ENCODE measurements at places on chromosomes 7 and 10. TPM values are rescaled to one million over a fixed set of nuclear protein-coding genes. Genes with fewer than 3 reads are reported as not detected.

Gene GRID2IP
- total RNA-seq = 0.26 TPM

DNA sequence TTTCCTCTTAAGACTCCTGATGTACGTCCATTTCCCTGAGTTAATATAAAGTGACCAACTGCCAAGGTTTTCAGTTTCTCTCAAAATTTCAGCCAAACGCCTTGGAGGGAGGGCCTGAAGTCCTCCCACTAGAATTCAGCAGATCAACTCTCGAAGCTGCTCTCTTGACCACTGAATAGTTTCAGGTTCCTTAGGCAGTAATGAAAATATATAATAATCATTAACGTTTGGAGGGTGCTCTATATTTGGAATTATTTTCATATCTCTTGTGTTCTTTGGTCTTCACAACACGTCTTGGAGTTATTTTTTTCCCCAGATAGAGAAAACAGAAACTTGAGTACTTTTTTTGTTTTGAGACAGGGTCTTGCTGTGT, 123.6 kb upstream of the SFMBT2 start:
- H3K27me3 ChIP-seq = peaks cover 12% of the 10 kb centered on the region
- peaks cover 7% of the 10 kb centered on the region for H3K4me1 ChIP-seq
- ATAC-seq = no peak
- H3K36me3 ChIP-seq = no peaks in the 10 kb centered on the region

Gene DIP2C
- total RNA-seq = 1.9 TPM

GRCh38 chr7:108794466-108794865, 224.8 kb downstream of the DNAJB9 start:
- H3K27ac ChIP-seq = no peak overlapping the region
- no peak for ATAC-seq
- no peaks in the 10 kb centered on the region for H3K36me3 ChIP-seq
- H3K27me3 ChIP-seq = no peaks in the 10 kb centered on the region

DNA sequence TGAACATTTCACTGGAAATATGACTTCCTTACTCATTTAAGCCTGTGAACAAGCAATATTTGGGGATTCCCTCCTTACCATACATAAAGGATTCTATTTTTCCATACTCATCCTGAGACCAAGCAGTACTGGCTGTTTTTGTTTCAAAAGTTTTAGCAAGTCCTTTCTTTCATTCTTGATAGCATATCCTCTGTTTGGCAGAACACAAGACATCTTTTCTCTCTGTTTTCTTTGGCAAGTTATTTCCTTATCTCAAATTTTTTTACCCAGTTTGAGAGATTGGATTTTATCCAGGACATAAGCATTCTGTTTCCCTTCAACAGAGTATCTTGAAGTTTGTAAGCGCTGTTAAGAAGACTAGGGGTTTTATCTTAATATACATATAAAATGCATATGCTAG, 3.0 kb upstream of the WASL start:
- peaks cover 14% of the 10 kb centered on the region for H3K36me3 ChIP-seq
- peak overlapping the region; percentile 60 for H3K27ac ChIP-seq
- H3K4me3 ChIP-seq = peak overlapping the region; percentile 61
- H3K27me3 ChIP-seq = no peaks in the 10 kb centered on the region

DNA sequence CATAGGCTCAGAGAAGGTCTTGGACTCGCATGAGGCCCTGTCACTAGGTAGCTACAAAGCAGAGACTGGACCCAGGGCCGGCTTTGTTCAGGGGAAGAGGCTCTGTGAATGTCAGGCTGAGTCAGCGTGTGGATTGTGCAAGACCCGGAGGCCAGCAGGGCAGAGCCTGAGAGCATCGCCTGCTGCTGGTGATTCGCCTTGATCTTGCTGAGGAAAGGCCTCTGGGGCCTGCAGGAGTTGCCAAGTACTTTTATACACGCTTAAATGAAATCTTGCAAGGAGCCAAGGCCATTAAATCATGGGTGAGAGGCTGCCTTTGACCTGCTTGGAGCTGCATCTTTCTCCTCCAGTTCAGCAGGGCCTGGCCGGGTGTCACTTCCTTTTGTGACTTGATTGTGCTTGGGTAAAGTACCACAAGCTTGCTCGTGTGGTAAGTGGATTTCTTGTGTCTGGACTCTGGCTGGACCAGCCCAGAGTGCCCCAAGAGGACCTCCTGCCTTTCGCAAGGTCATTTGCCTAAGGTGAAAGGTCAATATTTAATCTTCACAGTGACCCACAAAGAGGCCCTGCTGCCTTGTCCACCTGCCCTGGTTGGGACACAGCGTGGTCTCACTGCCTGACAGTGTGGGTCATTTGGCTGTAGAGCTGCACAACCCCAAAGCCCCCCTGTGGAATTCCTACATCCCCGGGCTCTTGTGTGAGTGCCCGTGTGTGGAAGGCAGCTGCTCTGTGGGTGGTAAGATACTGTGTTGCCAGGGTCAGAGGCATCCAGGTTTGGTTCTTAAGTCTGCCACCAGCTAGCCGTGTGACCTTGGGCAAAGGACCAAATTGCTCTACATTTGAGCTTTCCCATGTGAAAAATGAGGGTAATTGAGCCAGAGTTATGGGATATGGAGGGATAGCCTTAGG, 38.6 kb upstream of the SH2D4B start:
- peak overlapping the region; percentile 80 for H3K4me3 ChIP-seq
- ATAC-seq = peak; percentile 72
- H3K36me3 ChIP-seq = peaks cover 53% of the 10 kb centered on the region
- peaks cover 84% of the 10 kb centered on the region for H3K4me1 ChIP-seq

- no peaks in the 10 kb centered on the region for H3K27me3 ChIP-seq
- H3K4me3 ChIP-seq = peak overlapping the region; percentile 84
- H3K4me1 ChIP-seq = peaks cover 33% of the 10 kb centered on the region
- ATAC-seq = no peak
- H3K36me3 ChIP-seq = no peaks in the 10 kb centered on the region
- H3K27ac ChIP-seq = peak overlapping the region; percentile 66
Measured at GRCh38 chr10:110368556-110368955, 63.8 kb upstream of the SMNDC1 start.

DNA sequence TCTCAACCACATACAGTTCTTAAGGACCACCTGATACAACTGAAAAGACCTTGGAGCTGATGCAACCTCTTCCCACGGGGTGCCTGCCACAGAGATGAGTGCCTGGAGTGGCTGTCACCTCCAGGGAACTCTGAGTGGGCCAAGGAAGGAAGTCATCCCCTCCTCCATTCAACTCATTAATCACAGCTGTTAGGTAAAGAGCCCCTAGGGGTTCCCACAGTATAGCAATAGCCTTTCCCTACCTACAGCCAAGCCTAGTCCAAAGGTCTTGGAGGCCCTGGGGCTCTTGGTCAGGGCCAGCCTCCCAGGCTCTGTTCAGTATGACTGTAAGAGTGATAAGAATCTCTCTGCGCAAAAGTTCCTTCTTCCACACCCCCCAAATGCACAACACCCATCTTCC, 70.4 kb upstream of the NFE2L3 start:
- H3K4me3 ChIP-seq = no peak overlapping the region
- ATAC-seq = no peak
- no peak overlapping the region for H3K27ac ChIP-seq
- no peaks in the 10 kb centered on the region for H3K36me3 ChIP-seq
- H3K4me1 ChIP-seq = no peaks in the 10 kb centered on the region
- peaks cover 18% of the 10 kb centered on the region for H3K27me3 ChIP-seq

- no peak overlapping the region for H3K27ac ChIP-seq
- no peaks in the 10 kb centered on the region for H3K36me3 ChIP-seq
- no peak for ATAC-seq
- H3K4me1 ChIP-seq = no peaks in the 10 kb centered on the region
- H3K4me3 ChIP-seq = no peak overlapping the region
Measured at GRCh38 chr7:137798073-137798763, 48.6 kb downstream of the DGKI start.

GRCh38 chr10:66180581-66181318, 745.1 kb upstream of the LRRTM3 start:
- no peaks in the 10 kb centered on the region for H3K27me3 ChIP-seq
- peak; percentile 61 for ATAC-seq
- no peaks in the 10 kb centered on the region for H3K36me3 ChIP-seq
- no peak overlapping the region for H3K4me3 ChIP-seq
- H3K27ac ChIP-seq = no peak overlapping the region
- H3K4me1 ChIP-seq = no peaks in the 10 kb centered on the region

Gene GIMAP5
- 142 TPM for total RNA-seq

Gene CRHR2
- not detected for total RNA-seq
